Hematopoietic multipotent progenitor cell treated with erythropoietin and hydrocortisone succinate and interleukin-3 and kit ligand, for 8 days (in vitro differentiated cells): ENCODE measurements at places on chromosomes 4 and X.

DNA sequence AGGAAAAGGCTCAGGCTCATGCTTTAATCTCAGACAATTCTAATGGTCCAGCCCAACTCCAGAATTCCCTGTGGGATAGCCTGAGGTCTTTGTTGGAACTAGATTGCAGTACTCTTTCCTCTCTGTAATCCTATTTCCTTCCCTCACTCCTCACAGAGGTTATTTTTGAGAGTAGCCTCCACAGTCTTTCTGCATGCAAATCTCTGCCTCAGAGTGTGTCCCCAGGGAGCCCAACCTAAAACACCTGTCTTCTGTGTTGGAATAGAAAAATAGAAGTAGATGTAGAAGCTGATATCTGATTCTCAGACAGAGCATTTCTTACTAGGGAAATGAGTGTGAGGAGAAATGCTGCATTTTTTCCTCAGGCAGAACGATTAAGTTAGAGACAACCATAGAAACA is 915.5 kb upstream of the EPHA5 start:
- no peak for DNase-seq

GRCh38 chrX:119118780-119119395 is 8.7 kb downstream of the KIAA1210 start:
- peak; percentile 51 for DNase-seq

DNA sequence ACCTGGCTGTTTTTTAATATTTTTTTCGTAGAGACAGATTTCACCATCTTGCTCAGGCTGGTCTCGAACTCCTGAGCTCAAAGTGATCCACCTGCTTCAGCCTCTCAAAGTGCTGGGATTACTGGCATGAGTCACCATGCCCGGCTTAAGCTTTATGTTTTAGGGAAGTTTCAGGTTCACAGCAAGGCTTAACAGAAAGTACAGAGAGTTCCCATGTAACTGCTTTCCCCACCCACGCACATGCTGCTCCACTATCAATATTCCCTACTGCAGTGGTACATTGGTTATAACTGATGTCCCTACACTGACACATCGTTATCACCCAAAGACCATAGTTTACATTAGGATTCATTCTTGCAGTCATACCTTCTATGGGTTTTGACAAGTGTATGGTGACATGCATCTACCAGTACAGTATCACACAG is 62.7 kb downstream of the PRPS1 start:
- DNase-seq, result peak; percentile 32

- DNase-seq, result no peak
Observed at GRCh38 chr4:2691952-2692435, 64.1 kb downstream of the TNIP2 start.

DNA sequence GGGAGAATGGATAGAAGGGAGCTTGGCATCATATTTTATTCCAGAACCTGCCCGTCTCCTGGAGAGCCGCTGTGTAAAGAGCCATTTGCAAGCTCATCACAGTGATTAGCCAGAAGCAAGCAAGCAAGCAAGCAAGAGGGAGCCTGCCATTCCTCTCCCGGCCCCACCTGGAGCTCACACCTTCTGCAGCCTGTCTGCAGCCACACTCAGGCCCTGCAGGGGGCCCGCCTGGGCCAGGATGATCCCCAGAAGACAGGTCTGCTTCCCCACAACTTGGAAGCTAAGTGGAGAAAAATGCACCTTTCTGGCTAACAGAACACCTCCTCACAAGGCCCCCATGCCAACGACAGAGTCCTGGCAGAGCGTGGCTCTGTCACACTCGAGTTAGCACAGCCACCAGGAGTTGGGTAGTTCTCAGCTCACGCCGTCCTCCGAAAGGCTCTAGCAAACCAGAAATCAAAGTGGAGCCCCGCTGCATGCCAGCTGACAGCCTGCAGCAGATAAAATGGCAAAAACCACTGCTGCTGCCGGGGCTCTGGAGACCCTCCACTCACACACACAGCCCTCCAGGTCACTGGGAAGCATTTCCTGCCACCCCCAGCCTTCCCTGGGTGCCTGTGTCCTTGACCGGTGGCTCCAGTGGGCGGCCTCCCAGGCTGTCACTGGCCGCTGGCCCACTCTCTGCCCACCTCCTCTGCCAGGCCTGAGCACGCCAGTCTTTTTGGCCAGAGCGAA is 54.9 kb downstream of the DCTD start:
- DNase-seq, result no peak

DNA sequence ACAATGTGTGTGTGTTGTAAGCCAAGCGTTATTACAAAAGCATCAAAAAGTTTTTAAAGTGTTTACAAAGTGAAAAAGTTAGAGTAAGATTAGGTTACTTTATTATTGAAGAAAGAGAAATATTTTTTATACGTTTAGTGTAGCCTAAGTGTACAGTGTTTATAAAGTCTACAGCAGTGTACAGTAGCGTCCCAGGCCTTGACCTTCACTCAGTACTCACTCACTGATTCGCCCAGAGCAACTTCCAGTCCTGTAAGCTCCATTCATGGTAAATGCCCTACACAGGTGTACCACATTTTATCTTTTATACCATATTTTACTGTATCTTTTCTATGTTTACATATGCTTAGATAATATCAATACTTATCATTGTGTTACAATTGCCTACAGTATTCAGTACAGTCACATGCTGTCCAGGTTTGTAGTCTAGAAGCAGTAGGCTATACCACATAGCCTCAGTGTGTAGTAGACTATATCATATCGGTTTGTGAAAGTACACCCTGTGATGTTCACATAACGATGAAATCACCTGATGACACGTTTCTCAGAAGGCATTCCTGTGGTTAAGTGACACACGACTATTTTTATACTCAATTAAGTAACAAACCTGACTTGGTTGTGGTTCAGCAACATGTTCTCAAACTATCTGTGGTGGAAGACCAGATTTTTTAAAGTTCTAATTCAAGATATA is 152.0 kb upstream of the EDNRA start:
- DNase-seq, result no peak

DNA sequence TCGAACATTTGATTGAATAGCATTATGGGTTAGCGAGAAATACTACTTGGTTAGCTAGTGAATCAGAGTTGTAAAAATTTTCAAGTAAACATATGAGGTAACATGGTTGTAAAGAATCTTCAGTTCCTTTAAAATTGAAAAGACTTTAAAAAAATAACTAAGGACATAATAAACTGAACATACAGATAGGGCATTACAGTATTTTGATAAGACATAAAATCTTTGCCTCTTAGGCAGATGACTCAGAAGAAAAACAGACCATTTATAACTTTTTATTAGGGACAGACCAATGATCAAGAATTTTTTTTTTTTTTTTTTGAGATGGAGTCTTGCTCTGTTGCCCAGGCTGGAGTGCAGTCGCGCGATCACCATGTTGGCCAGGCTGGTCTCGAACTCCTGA is 43.1 kb downstream of the PNMA5 start:
- DNase-seq, result no peak

- no peak for DNase-seq
Observed at GRCh38 chr4:101853028-101853427, 62.5 kb downstream of the BANK1 start.

DNA sequence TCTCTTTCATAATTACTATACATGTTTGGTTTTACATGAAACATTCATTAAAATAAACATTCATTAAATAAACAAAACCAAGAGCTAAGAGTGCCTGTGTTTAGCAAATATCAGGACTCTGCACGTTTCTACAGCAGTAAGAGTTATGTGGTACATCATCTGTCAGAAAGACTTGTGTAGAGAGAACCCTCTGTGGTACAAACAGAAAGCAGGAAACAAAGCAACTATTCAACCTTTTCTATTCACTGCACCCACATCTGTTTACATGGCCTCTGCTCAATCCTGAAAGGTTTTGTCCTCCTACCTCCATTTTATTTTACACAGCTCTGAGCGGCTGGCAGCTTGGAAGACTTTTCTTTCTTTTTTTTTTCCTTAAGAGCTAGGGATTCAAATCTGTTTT is 90.7 kb upstream of the PCDH18 start:
- DNase-seq, result no peak

- peak; percentile 75 for DNase-seq
Observed at GRCh38 chrX:124860736-124861135, 458.9 kb upstream of the TEX13C start.

DNA sequence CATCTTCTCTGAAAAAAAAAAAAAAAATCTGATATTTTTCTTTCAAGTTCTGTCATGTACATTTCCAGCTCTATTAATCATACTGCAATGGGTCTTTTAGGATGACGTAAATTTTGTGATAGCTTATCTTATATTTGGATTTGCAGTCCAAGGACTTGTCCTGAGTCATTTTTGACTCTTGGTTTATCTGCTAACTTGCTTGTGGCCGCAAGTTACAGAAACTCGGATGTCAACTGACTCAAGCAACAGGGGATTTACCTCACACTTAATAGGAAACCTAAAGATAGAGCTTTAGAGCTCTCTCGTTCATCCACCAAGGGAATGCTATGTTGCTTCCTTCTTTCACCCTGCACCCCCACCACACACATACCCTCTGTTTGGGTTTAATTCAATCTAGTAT is 1433.8 kb upstream of the TENM3 start:
- no peak for DNase-seq

- peak; percentile 35 for DNase-seq
Observed at GRCh38 chrX:110135618-110136017, 132.7 kb downstream of the TMEM164 start.

- DNase-seq, result no peak
Observed at GRCh38 chrX:9393571-9393970, 71.3 kb upstream of the TBL1X start.

GRCh38 chr4:17468619-17469221 is 43.2 kb downstream of the QDPR start:
- DNase-seq, result peak; percentile 43

GRCh38 chr4:27828843-27829242 is 968.2 kb downstream of the STIM2 start:
- DNase-seq, result no peak

GRCh38 chr4:6682862-6683590 is 10.7 kb upstream of the S100P start:
- no peak for DNase-seq

DNA sequence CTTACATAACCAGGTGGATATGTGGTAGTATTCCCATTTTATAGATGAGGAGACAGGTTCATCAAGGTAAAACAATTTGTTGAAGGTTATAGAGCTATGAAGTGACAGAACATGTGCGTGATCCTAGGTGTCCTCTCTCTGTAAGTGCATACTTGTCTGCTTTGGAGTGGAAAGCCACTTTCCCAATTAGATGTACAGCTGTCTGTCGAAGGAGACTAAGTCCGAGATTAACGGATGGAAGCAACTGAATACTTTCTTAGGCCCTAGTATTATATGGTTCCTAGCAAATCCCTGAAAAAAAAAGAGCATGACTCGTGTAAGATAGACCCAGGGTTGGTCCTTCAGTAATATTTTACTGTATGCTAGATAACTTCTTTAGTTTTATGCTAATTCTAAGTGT is 19.7 kb downstream of the TMEM131L start:
- DNase-seq, result no peak

DNA sequence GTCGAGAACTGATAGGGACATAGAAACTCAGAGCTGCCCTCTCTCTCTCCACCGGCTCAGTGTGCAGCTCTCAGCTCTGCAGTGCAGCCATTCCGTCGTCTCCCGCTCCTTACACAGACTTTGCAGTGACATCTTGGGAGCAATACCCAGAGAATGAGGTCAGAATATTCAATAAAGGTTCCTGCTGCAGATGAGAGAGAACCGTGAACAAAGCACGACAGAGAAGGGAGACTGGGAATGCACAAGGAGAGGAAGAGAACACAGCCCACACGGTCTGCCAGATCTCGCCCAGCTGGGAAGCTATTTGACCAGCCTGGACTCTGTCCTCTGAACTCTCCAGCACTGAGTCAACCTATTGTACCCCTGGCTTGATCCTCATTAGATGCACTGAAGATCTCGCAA is 118.0 kb upstream of the PPARGC1A start:
- no peak for DNase-seq

DNA sequence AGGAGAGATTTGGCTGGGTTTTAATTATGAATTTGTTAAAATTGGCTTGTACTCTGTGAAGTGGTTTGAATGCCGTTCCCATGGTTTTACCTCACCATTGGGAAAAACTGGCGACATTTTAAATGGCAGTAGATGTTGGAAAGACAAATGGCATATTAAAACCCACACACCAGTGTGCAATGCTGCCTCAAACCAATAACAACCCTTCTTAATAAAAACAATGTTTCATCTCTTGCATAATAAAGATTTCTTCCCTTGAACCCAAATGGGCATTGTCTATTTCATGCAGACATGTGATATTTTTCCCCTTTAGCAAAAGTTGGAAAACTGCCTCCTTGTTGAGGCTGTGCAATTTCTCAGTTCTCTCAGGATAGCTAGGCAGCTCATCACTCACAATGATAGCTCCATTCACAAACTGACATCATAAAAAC is 33.7 kb downstream of the GABRB1 start:
- no peak for DNase-seq

- DNase-seq, result peak; percentile 33
Observed at GRCh38 chr4:14871676-14872430, 130.4 kb upstream of the CPEB2 start.
